ENCODE measurements at places on chromosomes 1 and 21. TPM values are rescaled to one million over a fixed set of nuclear protein-coding genes. Genes with fewer than 3 reads are reported as not detected.

CHODL gene
- 1.6 TPM for total RNA-seq

AGMAT gene
- total RNA-seq: 3.8 TPM

MX2 gene
- total RNA-seq: 9.2 TPM

PLEKHA6 gene
- total RNA-seq: 4.3 TPM

HES5 gene
- 0.21 TPM for total RNA-seq

SERTAD4 gene
- total RNA-seq: 1.6 TPM

SLC44A5 gene
- total RNA-seq: 11.7 TPM

TSPAN2 gene
- total RNA-seq: 15.0 TPM

TNN gene
- 0.31 TPM for total RNA-seq

ECE1 gene
- total RNA-seq: 45.0 TPM

PODN gene
- total RNA-seq: 0.24 TPM

ARL8A gene
- total RNA-seq: 30.3 TPM

CNN3 gene
- 220 TPM for total RNA-seq

OR2G6 gene
- not detected for total RNA-seq

IGFN1 gene
- total RNA-seq: not detected

CDCA8 gene
- total RNA-seq: 35.3 TPM

TFF1 gene
- total RNA-seq: not detected

KRTAP19-3 gene
- total RNA-seq: not detected

PPM1J gene
- total RNA-seq: 22.4 TPM

OPTC gene
- not detected for total RNA-seq

AK4 gene
- total RNA-seq: 123 TPM

S100A2 gene
- not detected for total RNA-seq

OR10J1 gene
- not detected for total RNA-seq

ITLN2 gene
- 12.8 TPM for total RNA-seq

GBP4 gene
- total RNA-seq: 0.03 TPM

SPATA45 gene
- total RNA-seq: not detected

RIMKLA gene
- total RNA-seq: 5.5 TPM

CLCA4 gene
- total RNA-seq: not detected

SELENBP1 gene
- total RNA-seq: 13.4 TPM

KLF17 gene
- not detected for total RNA-seq

CYP4Z1 gene
- not detected for total RNA-seq

ZNF644 gene
- total RNA-seq: 112 TPM

SLFNL1 gene
- total RNA-seq: 0.14 TPM

COG2 gene
- 53.9 TPM for total RNA-seq

RNU1-1 gene
- total RNA-seq: under 0.01 TPM

BLZF1 gene
- total RNA-seq: 12.4 TPM

VANGL2 gene
- 51.3 TPM for total RNA-seq

TRIM17 gene
- total RNA-seq: 1.4 TPM

DIO1 gene
- total RNA-seq: not detected

RSPH1 gene
- not detected for total RNA-seq

FCGR3B gene
- not detected for total RNA-seq

LRRIQ3 gene
- total RNA-seq: 0.16 TPM

RRP1 gene
- total RNA-seq: 54.6 TPM

LCE2C gene
- total RNA-seq: not detected

SYT14 gene
- total RNA-seq: 19.4 TPM

HNRNPU gene
- 630 TPM for total RNA-seq

PRKCZ gene
- 36.9 TPM for total RNA-seq

SRSF11 gene
- total RNA-seq: 170 TPM

OSBPL9 gene
- 82.7 TPM for total RNA-seq

EPS8L3 gene
- total RNA-seq: not detected

DISP1 gene
- total RNA-seq: 4.4 TPM

KCNQ4 gene
- 3.0 TPM for total RNA-seq

F13B gene
- not detected for total RNA-seq

DDX20 gene
- total RNA-seq: 54.4 TPM
